ENCODE measurements at places on chromosomes 16 and 17.

- DNase-seq: no peak
These were observed 67.4 kb upstream of the CHMP6 start for GRCh38 chr17:80924111-80924806.

GRCh38 chr16:57676553-57677085, 8.5 kb downstream of the ADGRG3 start:
- peak; percentile 23 for DNase-seq

- DNase-seq: peak; percentile 79
These were observed 9.7 kb upstream of the NXPH3 start for GRCh38 chr17:49565948-49566491.

DNA sequence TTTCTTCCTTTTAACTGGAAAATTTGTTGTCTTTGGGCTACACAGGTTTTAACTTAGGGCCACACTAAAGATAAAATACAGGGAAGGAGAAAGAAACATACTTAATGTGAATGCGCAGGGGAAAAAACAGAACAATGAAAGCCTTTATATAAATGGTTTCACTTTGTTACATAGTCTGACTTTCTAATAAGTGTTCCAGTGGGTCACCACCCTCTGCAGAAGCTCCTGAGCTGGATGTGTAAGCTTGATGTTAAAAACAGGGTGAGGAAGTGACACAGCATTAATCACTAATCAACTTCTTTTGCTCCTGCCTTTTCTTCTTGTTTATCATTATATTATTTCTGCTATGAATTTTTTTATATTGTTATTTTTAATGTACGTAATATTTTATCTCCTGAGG, 445.6 kb upstream of the CA10 start:
- DNase-seq: no peak

DNA sequence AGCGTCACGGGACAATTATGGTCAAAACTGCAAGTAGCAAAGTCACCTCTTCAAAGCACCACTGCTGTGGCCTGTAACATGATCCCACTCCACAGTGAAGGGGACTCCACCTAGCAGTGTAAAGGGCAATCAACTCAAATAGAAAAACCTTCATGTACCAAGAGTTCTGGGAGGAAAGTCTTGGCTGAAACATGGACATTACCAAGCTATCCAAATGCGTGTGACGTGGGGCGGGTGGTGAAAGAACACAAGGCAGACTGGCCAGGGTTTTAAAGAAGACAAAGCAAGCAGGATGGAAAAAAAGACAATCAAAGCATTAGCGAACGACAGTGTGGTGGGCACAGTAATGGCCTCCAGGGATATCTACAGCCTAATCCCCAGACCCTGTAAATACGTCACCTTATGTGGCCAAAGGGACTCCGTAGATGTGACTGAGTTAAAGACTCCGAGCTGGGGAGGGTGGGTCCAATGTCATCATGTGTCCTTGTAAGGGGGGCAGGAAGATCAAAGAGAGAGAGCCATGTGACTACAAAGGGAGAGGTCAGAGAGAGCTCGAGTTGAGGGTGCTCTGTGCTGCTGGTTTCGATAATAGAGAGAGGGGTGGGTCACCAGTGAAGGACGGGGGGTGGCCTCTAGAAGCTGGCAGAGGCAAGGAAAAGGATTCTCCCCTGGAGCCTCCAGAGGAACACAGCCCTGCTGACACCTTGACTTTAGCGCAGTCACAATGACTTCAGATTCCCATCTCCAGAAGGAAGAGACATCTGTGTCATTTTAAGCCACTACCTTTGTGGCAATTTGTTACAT, 6.0 kb downstream of the HSDL1 start:
- peak; percentile 67 for DNase-seq

- DNase-seq: peak; percentile 42
These were observed 157.1 kb downstream of the RGS9 start for GRCh38 chr17:65294181-65294719.

DNA sequence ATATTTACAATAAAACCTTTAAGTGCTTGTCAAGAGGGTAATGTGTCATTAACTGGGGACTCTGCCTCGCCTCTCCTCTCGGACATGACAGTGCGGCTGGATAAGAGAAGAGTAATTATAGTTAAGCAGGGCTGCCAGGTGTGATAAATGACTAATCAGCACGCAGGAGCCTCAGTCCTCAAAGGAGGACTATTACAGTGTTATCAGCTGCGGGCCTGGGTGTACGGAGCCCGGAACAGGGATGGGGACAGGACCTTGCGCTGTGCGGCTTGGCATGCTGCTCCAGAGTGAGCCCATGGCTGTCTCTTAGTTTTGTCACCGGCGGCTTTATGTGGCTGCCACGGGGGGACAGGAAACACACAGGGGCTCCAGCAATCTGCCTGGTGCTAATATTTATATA, 607.2 kb downstream of the MAF start:
- no peak for DNase-seq

DNA sequence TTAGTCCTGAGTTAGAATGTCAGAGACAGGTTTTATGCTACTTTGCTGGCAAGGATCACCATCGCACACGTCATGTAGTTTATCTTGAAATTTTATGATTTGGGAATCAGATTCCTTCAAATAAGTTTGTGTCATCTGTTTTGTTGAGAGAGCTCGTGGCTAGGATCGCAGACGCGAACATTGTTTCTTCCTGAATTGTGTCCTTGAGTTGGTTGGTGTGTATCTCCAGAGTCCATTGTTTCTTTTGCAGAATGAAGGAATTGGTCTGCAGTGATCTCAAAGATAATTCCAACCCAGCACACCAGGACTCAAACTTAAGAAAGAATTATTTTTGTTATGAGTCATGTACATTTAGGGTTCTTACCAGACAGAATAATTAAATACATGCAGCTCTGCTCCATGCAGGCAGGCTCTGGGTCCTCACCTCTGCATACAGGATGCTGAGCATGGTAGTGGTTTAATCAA, 51.6 kb downstream of the PRKCA start:
- DNase-seq: no peak

DNA sequence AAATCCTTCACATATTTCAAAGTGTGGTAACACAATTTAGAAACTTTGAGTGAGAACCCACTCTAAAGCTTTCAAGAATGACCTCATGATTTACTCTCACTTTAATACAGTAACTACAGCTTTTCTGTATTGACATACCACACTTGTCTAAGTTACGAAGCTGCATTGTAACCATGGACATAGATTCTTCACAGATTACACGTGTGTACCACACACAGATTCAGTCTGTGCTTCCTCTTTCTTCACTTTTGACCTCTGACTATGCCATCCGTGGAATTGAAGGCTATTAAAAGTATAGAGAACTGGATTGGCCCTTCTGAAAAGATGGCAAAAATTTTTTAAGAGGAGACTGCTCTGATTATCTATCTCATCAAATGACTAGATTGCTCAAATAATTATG, 172.7 kb downstream of the TANC2 start:
- DNase-seq: no peak

GRCh38 chr17:26962255-26963162, 331.4 kb upstream of the WSB1 start:
- no peak for DNase-seq

GRCh38 chr16:4746215-4746614, 11.9 kb downstream of the DNAAF8 start:
- no peak for DNase-seq

DNA sequence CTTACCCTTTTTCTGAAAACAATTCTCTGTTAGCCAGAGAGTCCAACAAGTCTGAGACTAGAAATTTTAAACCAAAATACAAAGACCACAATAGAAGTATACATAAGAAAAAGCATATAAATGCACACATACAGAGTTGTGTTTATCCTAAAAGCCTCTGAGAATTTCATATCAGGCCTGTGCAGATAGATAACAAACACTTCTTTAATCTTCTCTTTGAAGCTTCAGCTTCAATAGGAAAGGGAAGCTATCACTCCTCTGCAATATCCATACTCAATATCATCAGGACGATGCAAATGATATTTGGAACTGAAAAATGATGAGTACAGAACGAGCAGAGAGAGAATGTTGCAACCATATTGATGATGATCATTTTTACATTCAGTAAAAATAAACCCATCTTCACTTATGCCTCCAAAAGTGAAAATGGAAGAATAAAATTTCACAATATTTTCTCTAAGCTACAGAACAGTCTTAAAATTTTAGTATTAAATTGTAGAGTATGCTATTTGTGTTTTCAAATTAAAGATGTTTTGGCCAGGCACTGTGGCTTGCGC, 61.6 kb downstream of the SKAP1 start:
- no peak for DNase-seq
